Suppressor macrophage treated with lipopolysaccharide for 4 hours (primary cell): ENCODE measurements at places on chromosomes 6 and 20.

DNA sequence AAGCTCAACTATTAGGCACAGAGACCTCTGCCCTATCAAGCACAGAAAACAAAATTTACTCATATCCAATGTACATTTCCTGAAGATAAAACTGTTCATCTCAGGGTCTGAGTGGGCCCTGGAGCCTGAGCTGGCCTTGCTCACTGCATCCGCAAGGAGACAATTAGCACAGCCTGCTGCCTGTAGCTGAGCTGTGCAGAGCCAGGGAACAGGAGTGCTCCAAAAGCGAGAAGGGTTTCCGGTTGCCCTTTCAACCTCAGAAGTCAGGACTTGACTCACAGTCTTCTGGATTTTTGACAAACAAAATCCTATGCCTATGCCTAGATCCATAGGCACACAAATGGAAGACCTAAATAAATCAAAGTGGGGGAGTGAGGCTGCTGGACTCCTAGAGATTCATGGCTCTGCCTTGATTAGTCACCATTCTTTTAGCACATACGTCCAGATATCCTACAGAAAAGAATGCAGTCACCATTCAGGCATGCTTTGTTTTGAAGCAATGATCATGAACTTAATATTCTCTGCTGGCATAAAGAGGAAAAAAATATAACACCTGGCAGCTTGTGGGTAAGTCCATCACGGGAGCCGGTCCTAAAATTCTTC, 73.5 kb downstream of the BFSP1 start:
- DNase-seq, result no peak

DNA sequence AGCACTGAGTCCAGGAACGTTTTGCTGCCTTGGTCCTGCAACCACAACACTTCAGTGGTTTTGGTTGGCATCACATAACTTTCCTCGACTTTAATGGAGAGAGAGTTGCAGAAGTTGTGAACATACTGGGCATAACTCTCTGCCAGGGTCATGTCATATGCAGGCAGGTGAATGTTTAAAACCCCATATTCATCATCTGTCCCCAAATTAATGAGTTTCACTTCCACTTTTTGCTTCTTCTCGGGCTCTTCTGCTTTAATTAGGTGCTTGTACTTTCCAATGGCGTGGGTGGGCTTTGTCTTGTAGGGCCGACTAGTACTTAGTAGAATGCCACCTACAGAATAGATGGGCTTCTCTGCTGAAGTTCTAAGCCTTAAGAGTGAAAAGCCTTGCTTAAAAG, 45.2 kb upstream of the TFAP2A start:
- DNase-seq, result no peak

GRCh38 chr6:51137777-51138176, 319.1 kb downstream of the TFAP2B start:
- no peak for DNase-seq

GRCh38 chr6:33915134-33915533, 111.3 kb upstream of the MLN start:
- peak; percentile 14 for DNase-seq

DNA sequence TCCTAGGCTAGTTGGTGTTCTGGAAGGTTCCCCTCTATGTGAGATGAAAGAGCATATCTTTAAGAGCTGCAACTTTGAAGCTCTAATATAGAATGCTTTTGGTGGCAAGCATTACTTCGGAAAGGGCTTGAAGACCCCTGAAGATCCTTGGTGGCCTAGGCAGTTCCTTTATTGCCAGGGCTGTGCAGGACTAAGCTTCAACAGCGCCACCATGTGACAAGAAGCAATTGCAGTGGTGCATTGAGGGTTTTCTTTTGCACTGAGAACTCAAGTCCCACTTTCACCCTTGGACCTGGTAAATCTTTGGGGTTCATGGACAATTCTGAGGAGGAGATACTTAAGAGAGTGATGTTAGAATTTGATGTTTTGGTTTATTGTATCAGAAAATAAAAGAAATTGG, 237.4 kb upstream of the GMDS start:
- no peak for DNase-seq

- DNase-seq, result no peak
Observed at GRCh38 chr6:118630923-118631322, 20.5 kb downstream of the CEP85L start.

DNA sequence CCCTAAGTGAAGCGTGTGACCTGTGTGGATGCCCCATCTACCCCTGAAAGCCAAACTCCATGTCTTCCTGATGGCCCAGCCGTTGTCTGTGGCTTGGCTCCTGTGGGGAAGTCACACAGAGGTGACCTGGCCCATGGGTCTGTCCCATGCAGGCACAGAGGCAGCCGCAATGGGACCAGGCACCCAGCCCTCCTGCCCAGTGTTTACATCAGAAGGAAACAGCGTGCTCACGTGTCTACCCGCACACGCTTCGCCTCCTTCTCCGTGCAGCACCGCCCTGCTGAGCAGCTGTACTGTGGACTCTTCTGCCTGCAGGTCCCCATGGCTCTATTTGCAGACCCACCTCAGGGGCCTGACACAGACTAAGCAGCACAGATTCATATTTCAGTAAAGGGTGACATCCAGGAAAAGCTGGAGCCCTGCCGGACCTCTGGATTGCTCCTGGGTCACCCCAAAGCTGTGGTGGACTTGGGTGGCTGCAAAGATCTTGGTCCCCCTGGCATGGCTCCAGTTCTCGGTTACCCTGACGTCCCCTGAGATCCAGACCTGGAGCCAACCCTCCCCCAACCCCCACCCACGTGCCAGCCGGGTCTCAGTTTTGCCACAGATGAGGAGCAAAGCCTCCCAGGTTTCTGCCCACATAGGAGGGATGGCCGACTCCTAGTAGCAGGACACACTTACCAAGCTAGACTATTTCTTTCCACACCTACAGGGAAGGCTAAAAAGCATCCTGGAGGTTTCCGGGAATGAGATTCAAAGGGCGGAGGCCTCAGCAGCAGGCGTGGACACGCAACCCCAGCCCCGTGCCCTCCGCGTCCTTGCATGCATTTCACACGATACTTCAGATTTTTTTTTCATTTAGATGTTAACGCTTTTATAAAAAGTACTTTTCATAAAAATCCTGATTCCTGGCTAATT, 120.3 kb downstream of the CDH4 start:
- no peak for DNase-seq

DNA sequence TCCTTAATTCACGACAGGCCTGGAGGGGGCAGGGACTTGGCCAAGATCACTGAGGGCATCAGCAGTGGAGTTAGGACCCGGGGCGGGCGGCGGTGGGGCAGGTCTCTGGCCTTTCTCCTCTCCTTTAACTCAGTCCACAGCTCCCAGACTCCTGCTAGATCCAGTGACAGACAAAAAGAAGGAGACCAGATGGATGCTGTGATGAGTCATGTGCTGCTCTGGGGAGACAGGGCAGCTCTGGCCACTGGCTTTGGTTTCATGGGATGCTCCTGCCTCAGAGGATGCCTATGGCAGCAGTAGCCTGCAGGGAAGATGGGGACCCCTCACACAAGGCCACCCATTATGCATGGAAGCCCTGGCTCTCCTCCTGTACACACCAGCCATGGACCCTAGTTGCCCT, 20.5 kb downstream of the EPB41L1 start:
- DNase-seq, result no peak

- no peak for DNase-seq
Observed at GRCh38 chr6:134719286-134719685, 230.6 kb downstream of the ALDH8A1 start.

GRCh38 chr20:36819659-36820058, 46.1 kb upstream of the DSN1 start:
- no peak for DNase-seq

GRCh38 chr20:12969071-12969669, 39.6 kb upstream of the SPTLC3 start:
- no peak for DNase-seq
